ENCODE measurements at places on chromosomes 7 and 10.

DNA sequence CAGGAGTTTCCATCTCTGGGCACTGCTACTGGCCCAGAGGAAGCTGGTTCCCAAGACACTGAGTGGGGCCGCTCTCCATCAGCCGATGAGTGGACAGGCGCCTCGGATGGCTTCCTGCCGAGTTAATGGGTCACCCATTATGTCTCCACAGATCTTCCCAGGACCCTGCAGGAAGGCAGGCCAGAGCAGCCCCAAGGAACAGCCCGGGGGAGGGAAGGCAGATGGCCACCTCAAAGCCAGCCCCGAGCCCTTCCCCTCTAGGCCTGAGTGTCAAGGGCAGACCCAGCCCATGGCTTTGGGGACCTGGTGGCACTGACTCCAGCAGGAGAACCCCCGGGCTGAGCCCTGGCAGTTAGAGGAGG, 3.4 kb upstream of the LFNG start:
- DNase-seq, result no peak

DNA sequence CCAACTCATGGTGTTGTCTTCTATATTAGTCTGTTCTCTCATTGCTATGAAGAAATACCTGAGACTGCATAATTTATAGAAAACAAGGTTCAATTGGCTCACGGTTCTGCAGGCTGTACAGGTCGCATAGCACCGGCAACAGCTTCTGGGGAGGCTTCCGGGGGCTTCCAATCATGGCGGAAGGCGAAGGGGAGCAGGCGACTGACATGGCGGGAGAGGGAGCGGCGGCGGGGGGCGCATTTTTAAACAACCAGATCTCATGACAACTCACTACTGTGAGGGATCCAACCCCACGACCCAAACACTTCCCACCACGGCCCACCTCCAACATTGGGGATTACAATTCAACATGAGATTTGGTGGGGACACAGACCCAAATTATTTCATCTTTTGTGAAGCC, 28.7 kb upstream of the GDI2 start:
- DNase-seq, result no peak

DNA sequence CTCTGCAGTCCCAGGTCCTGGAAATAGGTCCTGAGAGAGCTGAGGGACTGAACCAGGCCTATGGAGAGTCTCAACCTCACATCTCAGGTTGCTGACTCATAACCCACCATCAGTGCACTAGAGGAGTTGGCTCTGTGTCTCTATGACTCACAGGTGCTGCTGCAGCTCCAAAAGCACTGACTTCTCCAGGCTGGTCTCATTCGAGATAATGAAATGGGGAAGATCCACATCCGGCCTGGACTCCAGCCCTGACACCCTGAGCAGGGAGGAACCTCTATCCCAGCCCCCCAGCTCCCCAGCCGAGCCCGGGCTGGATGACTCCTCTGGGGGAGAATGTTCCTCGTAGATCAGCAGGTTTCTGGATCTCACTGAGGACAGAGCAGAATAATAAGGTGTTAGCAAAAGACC, 35.5 kb upstream of the DGKI start:
- DNase-seq, result peak; percentile 67

DNA sequence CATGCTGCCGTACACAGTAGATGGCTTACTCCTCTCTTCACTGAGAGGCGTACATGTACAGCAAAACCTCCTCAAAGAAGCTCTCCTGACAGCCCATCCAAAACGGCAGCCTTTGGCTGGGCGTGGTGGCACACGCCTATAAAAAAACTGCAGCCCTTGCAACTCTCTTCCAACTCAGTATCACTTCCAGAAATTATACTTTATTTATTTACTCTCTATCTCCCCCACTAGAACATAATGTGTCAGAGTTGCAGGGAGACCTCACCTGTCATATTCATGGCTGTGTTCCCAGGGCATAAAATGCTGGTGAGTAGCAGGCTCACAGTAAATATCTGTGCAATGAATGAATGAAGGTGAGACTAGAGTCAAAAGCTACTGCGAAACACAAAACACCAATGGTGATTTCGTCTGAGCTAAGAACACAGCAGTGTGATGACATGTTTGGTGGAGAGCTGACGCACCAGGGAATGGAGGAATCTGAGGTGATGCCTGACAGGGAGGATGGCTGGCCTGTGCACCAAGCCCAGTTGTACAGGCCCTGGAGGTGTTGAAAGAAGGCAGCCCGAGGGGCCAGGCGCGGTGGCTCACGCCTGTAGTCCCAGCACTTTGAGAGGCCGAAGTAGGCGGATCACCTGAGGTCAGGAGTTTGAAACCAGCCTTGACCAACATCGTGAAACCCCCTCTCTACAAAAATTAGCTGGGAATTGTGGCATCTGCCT, 55.3 kb downstream of the COBL start:
- no peak for DNase-seq

DNA sequence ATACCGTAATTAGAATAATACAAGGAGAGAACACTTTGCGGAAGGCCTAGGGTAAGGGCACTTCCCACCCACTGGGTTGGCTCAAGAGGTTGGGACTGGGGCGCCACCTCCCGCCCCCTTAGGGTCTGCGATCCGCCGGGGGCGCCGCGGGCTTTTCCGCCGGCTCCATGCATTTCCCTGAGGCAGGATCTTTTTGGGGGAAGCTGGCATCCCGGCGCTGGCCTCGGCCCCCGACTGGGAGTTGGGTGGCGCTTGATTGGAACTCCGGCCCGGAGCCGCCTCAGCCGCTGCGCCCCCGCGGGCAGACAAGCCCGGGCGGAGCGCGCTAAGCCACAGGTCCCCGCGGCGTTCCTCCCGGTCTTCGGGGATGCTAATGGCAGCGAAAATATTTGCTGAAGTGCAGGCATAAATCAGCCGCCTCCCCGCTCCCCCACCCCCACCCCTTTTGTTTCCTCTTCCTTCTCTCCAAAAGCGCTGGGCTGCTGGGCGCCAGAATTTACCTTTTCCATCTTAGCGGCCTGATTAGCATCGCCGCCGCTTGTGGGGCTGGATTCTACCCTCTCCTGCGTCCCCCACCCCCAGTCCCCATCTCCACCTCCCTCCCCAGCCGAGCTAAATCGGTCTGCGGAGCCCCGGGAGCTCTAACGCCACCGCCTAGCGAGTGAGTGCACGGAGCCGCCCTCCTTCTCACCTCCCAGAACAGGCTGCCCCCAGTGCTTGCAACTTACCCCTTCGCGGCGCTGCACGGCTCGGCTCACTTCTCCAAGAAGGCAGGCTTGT, 5.1 kb downstream of the UNC5B start:
- DNase-seq, result no peak

DNA sequence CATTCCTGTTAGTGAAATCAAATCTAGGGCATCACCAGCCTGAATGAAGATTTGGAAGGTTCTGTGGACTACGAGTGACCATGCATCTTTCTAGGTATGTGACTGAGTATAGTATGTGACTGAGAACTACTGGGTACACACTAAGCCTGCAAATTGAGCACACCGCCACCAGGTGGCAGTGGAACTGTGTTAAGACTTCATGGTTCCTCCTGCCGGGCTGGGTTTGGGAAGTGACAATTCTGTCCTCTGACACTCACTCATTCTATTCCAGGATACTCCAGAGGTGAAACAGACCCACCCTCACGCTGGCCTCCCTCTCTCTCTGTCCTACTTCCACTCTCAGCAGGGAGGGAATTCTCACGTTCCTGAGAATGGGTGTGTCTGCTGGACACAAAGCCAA, 84.0 kb upstream of the TMEM248 start:
- DNase-seq, result no peak

- DNase-seq, result no peak
Measured at GRCh38 chr10:59093461-59093860, 83.0 kb upstream of the PHYHIPL start.

- DNase-seq, result no peak
Measured at GRCh38 chr10:115129752-115130151, 36.6 kb downstream of the ATRNL1 start.

DNA sequence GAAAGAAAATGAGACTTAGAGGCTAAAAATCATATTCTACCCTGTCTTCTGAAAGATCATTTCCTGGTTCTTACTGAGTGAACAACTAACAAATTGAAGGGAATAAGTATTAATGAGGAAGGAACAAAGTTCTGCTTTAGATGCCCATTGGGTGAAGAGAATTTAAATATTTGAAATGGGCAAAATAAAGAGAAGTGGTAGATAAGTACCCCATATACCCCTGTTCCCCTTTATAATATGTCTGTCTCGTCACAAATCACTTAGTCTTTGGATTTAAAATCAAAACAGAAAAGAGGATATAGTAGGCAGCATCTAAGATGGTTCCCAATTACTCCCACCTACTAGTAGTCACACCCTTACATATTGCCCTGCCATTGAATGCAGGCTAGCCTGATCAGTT, 13.2 kb downstream of the TES start:
- no peak for DNase-seq

DNA sequence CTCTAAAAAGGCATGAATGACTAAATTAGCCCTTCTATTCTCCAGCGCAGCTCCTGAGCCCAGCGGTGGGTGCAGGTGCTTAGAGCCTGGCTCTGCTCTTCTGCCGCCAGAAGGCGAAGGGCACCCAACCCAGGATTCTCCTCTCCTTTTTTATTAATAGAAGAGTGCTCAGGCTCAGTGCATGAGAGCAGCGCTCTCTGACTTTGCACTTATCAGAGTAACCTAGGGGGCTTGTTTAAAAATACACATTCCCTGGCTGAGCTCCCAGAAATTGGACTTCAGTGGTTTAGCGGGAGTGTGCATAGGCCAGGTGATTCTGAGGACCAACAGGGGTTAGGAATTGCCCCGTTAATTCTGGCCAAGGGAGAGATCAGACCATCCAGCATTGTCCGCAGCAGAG, 1.7 kb upstream of the PFKP start:
- no peak for DNase-seq

DNA sequence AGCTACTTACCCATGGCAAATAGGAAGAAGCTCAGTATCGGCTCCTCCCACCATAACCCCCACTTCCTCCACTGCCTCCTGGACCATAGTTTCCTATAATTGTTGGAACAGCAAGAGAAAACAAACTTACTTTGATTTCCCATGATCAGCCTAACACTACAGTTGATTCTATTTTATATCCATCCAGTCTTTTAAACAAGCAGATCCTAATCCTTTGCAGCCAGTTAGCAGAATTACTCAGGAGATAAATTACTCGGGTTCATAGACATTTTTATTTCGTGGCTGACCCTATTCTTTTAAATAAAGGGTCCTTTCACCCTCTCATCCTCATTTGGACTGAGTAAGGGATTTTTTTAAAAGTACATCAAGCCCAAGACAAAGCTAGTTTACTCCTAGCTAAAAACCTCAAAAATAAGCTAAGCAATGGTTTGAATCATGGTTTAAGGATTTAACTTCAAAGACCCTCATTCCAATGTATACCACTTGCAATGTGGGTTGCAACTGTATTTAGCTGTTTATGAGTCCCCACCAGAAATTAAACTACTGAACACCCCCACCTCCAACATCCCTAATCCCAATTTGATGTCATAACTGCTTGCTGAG, 8.0 kb downstream of the HNRNPA2B1 start:
- no peak for DNase-seq

GRCh38 chr7:158384746-158385145, 202.9 kb downstream of the PTPRN2 start:
- DNase-seq, result no peak

- DNase-seq, result no peak
Measured at GRCh38 chr10:48477616-48478015, 127.3 kb downstream of the ARHGAP22 start.

DNA sequence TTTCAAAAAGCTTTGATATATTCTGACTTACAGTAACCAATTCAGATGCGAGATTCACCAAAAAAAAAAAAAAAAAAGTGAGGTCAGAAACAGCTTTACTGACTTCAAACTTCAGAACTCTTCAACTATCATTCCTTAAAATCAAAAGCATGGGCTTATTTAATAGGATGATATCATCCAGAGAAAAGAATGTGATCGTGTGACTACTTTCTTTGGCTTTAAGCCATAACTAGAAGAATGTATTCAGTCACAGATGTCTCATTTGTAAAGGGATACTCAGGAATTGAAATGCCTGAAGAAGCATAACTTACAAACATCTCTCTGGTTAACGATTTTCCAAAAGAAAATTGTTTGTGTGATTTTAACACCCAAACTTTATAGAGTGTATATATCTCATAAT, 11.5 kb downstream of the TPK1 start:
- no peak for DNase-seq

DNA sequence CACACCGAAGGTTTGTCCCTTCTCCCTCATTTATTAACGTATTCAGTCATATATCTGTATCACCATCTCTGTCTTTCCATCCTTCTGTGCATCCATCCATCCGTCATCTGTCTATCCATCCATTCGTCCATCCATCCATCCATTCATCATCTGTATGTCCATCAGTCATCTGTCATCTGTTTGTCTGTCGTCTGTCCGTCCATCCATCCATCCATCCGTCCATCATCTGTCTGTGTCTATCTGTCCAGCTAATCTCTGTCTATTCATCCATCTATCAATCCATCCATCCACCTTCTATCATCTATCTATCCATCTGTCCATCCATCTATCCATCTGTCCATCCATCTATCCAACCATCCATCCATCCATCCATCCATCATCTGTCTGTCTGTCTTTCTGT, 213.9 kb downstream of the TYW1 start:
- no peak for DNase-seq

GRCh38 chr7:132402751-132403245, 173.5 kb downstream of the PLXNA4 start:
- no peak for DNase-seq

GRCh38 chr7:117871401-117871777, 1.9 kb downstream of the CTTNBP2 start:
- no peak for DNase-seq

- DNase-seq, result no peak
Measured at GRCh38 chr7:47267346-47267745, 314.6 kb downstream of the TNS3 start.

DNA sequence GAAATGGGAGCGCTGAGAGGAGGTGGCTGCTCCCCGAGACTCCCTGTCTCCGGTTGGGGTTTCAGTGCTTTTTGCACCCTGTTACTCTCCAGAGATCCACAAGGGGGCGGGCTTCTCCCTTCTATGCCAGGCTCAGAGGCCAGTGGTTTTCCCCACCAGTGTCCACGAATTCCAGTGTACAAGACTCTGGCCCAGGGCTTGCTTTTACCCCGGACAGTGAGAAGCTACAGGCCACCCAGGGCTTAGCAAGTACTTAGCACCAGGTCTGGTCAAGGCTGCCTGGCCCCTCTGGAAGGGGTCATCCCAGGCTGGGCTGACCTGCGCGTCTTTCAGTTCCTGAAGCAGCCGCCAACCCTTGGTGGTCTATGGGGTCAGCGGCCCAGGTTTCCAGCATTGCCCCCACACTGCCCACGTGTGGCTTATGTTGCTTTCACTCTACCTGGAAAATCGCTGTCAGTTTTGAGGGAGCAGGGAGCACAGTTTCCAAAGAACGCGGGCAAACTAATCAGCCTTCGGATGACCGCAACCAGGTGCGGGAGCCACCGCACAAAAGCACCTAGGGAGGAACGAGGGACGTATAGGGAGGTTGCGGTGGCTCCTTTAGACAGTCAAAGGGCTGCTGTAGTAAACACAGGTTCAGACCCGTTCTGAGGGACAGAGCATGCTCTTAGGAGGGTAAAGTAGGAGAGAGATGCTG, 6.8 kb downstream of the CYP26A1 start:
- DNase-seq, result no peak

DNA sequence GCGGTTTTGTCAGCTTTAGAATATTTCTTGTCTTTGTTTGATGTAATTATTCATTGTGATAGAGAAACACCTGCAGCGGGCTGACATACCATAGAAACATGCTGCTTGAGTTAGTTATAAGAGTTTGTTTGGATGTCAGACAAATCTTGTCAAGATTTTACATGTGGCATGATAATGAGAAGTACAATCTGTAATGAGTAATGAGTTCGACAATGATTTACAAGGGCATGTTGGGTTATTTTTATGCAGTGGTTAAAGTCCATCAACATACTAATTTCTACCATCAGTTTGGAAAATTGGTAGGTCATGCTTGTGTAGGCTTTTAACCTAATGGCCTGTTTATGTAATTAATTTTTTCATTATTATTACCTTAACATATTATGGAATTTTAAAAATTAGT, 31.3 kb downstream of the FZD1 start:
- no peak for DNase-seq

Data from GOT3 (cell line).